Colonic mucosa (tissue), 4 donors: ENCODE measurements at places on chromosomes 7 and 10. TPM values are rescaled to one million over a fixed set of nuclear protein-coding genes. Genes with fewer than 3 reads are reported as not detected.

DNA sequence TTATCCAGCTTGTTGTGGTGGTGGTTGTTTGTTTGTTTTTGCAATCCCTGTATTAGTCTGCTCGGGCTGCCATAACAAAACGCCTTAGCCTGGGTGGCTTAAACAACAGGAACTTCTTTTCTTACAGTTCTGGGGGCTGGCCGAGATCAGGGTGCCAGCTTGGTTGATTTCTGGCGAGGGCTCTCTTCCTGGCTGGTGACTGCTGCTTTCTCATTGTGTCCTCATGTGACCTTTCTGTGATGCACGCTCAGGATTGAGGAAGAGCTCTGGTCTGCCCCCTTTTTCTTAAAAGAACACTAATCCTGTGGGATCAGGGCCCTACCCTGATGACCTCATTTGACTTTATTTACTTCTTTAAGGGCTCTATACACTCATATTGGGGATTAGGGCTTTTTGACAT is 107.1 kb upstream of the NRP1 start:
- no peaks in the 10 kb centered on the region for H3K27me3 ChIP-seq
- no peaks in the 10 kb centered on the region for H3K36me3 ChIP-seq
- DNase-seq: no peak
- no peak overlapping the region for H3K4me3 ChIP-seq
- no peak overlapping the region for H3K27ac ChIP-seq

DNA sequence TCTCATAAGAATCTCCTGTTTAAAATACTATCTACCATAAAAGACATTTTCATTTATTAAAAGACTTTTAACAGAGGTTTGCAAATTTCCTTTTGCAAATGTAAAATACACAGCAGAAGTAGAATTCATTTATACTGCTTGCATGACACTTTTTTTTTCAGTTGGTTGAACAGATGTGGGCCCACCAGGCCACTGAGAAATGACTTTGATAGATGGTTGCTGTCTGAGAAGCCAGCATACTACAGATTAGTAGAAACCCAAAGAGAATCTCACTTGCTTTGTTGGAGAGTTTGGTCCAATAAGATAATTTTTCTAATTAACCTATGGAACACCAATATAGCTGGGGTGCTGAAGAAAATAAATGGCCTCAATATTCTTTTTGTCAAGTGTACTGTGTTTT is 66.3 kb downstream of the PHF14 start:
- no peak for DNase-seq
- no peak overlapping the region for H3K4me3 ChIP-seq
- H3K27ac ChIP-seq: no peak overlapping the region
- H3K4me1 ChIP-seq: no peaks in the 10 kb centered on the region
- H3K27me3 ChIP-seq: no peaks in the 10 kb centered on the region
- H3K36me3 ChIP-seq: no peaks in the 10 kb centered on the region

GRCh38 chr10:70901276-70901878 is 13.0 kb upstream of the PCBD1 start:
- H3K4me1 ChIP-seq: no peaks in the 10 kb centered on the region
- H3K36me3 ChIP-seq: no peaks in the 10 kb centered on the region
- H3K27ac ChIP-seq: no peak overlapping the region
- no peak for DNase-seq

GRCh38 chr10:7811000-7811399 is 7.3 kb upstream of the TAF3 start:
- no peaks in the 10 kb centered on the region for H3K27me3 ChIP-seq
- H3K4me3 ChIP-seq: no peak overlapping the region
- H3K36me3 ChIP-seq: no peaks in the 10 kb centered on the region
- no peak overlapping the region for H3K27ac ChIP-seq

The DNTT gene
- not detected for total RNA-seq

The NYAP1 gene
- 0.44 TPM for total RNA-seq

The MYPN gene
- 0.27 TPM for total RNA-seq
